ENCODE measurements at places on chromosomes 6 and 20.

- DNase-seq, result no peak
Measured at GRCh38 chr6:43835872-43836419, 65.9 kb downstream of the VEGFA start.

GRCh38 chr20:19851861-19852260 is 93.8 kb downstream of the RIN2 start:
- DNase-seq, result no peak

DNA sequence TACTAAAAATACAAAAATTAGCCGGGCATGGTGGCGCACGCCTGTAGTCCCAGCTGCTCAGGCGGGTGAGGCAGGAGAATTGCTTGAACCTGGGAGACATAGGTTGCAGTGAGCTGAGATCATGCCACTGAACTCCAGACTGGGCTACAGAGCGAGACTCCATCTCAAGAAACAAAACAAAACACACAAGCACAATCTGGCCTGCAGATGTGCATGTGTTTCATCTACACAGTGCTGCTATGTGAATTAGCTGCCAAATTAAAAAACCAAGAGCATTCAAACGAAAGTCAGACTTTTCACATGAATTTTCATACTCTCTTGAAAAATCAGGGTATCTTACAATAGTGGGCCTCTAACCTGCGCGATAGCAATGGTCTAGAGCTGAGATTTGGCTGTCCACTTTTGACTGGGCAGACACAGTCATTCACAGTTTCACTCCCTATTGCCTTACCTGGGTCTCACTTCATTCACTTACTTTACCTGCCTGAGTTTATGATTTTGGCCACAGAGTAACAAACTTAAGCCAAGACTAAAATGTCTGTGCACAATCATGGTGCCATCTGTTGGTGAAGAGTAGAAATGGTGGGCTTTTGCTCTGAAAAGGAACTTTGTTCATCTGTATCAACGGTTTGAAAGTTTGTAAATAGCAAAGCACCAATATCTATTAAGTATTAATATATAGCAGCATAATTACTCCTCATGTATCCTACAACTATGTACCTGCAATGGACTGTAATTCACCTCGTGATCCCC is 138.5 kb upstream of the UST start:
- DNase-seq, result no peak

DNA sequence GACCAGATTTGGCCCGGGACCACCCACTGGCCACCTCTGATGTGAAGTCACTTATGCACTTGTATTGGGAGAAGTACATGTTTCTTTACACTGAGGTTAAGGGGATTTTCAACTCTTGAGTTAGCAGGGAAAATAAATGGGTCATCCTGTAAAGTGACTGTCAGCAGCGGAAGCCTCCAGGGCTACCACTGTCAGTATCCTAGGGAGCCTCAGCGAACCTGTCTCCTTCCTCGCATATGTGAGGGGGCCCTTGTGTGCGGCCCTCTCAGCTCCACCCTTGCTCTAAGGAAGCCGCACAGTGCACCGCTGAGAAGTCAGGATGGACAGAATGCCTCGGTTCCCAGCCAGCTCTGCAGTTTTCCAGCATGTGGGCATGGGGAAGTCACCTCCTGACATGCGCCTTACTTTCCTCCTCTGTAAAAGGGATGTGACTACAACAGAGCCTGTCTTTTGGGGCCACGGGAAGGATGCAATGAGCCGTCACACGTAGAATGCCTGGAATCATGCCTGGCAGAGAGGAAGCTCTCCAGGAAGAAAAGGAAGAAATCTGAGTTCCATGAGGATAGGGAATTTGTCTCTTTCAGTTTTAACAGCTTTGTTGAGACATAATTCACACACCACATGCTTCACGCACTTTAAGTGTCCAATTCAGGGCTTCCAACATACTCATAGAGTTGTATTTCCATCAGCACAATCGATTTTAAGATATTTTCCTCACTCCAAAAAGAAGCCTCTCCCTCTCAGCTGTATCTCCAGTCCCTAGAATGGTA is 115.4 kb downstream of the SYCP2 start:
- no peak for DNase-seq

- DNase-seq, result no peak
Measured at GRCh38 chr6:119350952-119351372, 1.4 kb upstream of the MAN1A1 start.

DNA sequence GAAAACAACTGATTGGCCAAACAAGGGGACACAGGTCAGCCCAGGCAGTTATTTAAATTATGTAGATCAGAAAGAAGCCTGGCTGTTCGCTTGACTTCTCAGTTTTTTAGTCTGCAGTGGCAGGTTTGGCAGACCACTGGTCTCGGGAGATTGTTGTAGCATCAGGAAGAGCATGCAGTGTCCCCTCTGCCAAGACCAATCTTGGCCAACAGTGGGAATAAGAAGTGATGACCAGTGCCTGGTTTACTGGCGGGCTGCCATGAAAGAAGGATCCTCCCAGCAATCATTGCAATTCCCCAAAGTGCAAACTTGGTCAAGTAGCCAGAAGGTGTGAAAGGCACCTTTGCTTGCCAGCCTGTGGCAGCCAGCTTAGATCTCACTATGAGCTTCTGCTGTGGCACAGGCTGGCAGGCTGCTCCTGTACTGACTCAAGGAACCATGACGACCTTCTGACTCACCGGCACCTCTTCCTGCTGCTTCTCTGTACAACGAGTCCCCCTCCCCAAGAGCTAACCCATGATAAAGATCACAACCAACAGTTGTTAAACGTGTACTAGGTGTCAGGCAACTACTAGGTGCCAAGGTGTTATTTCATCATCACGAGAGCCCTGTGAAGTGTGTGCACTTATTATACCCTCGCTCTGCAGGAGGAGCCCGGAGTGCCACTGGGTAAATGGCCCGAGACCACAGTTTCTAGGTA is 76.8 kb upstream of the DUSP22 start:
- DNase-seq, result peak; percentile 46

GRCh38 chr6:93799226-93799625 is 379.9 kb upstream of the EPHA7 start:
- DNase-seq, result no peak

DNA sequence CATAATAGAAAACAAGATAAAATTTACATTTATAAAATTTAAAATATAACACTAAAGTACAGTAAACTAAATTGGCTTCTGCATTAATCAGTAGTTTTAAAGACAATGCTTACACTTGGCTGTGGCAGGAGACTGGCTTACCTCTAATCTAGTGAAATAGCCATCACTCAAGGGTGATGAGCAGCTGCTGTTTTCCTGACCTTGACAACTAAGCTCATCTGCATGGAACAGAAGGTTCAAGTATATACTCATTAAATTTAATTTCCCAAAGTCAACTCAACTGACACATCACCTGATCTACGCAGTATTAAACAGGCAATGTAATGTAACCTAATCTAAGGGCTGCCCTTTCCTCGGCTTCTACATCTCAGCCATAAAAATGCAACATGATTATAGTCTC is 14.5 kb downstream of the TMX4 start:
- DNase-seq, result no peak

DNA sequence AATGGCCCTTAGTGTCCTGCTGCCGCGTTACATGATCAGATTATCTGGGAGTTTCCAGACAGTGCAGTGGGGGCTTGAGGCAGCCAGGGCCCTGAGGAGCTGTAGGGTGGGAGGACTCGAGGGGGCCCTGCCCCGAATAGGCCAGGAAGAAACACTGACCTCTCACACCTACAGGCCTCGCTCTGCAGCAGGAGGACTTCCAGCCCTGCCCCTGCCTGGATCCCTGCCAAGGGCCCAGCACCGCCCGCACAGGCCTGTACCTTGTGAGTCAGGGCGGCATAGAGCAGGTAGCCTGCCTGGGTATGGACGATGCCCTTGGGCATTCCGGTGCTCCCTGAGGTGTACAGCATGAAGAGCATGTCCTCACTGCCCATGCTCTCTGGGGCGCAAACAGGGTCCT is 30.1 kb upstream of the APMAP start:
- no peak for DNase-seq

DNA sequence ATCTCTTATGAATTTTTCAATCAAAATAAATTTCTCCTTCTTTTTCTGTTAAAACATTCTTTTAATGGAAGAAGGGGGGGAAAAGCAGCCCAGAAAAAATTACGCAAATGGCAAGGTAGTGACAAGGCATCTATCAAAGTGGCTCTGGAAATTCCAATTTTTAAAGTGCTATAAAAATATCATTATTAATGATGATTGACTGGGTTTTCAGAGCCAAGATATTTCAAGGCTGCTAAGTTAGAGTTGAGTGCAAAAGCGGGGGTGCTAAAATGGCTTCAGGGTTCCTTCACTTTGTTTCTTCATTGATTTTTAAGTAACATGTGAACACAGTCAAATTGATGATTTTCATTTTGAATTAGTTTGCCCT is 171.6 kb upstream of the CITED2 start:
- no peak for DNase-seq
